ENCODE measurements at places on chromosomes 4 and X.

- no peak for DNase-seq
Measured at GRCh38 chr4:52687696-52688095, 28.6 kb upstream of the USP46 start.

GRCh38 chrX:55488006-55488592 is 1.5 kb downstream of the USP51 start:
- no peak for DNase-seq

DNA sequence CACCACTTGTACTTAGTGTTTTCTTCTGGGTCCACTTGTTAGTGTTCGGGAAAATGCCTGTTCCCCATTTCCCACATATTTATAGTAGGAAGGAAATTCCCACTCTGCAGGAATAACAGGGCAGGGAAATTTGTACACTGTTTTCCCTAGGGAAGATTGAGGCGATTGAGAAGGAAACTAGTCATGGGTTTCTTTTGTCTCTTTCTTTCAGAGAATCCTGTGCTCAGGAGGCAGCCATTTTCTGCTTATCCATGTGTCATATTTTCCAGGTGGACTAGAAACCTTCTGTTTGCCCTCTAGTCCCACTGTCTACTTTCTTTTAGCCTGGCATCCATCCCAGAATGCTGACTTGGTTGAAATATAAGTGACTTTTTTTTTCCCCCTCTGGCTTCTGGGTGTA is 299.1 kb upstream of the ANKRD50 start:
- DNase-seq, result no peak

- DNase-seq, result no peak
Measured at GRCh38 chrX:129585691-129586090, 45.6 kb downstream of the OCRL start.

DNA sequence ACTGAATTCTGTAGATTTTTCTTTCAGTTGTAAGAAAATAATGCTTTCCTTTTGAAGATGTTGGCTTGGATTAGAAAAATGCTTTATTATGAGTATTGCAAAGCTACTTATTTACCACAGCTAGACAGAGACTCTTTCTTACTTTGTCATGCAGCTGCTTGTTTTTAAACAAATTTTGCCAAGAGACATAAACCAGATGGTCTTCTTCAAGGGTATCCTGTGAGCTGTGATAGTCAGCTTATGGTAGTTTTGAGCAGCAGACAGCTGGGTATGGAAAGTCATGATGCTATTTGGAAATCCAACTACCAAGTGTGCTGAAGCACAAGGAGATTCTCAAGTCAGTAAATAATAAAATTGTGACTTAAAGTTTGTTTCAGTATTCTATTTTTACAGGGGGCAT is 941.5 kb downstream of the DMD start:
- no peak for DNase-seq

- DNase-seq, result no peak
Measured at GRCh38 chr4:23068287-23068686, 375.6 kb downstream of the GBA3 start.

DNA sequence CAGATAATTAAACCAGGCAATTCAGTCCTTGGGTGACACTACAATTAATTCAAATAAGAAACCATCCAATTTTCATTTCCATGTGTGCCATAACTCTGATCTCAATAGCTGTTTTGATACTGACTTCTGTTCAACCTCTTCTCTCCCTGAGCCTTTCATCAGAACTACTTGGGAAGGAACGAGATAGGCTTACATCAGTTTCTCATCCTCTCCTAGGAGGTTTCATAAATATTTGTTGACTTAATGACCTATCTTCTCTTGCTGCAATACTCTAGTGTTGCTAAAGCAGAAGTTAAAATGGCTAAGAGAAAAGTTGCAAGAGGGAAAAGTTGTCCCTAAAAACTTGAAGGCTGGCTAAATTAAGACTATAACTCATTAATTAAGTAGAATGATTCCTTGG is 41.8 kb downstream of the PRKG2 start:
- no peak for DNase-seq

Data from stimulated activated CD8-positive, alpha-beta memory T cell treated with anti-CD3 and anti-CD28 coated beads, Interleukin-15, amount 100 ng/mL, for 48 hours (primary cell).